ENCODE measurements at places on chromosomes 5 and 9. TPM values are rescaled to one million over a fixed set of nuclear protein-coding genes. Genes with fewer than 3 reads are reported as not detected.

- peaks cover 32% of the 10 kb centered on the region for H3K4me1 ChIP-seq
- peaks cover 11% of the 10 kb centered on the region for H3K36me3 ChIP-seq
- H3K27me3 ChIP-seq, result no peaks in the 10 kb centered on the region
- H3K4me3 ChIP-seq, result peak overlapping the region; percentile 83
- peak; percentile 76 for DNase-seq
Observed at GRCh38 chr5:150411245-150411979, 1.3 kb downstream of the CD74 start.

DNA sequence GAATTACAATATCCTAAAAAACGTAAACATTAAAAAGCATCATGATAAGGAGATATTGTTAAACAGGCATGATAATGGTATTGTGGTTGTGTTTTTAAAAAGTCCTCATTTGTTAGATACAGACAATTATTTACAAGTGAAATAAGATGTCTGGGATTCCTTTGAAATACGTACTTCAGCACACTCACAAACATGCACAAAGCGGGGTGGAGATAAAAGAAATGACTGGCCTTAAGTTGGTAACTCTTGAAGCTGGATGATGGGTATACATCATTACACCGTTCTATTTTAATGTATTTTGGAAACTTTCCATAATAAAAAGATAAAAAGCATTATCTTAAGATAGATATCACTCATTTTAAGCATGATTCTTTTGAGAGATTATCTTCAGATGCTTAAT is 1.0 kb downstream of the FAM200C start:
- no peak overlapping the region for H3K27ac ChIP-seq
- H3K36me3 ChIP-seq, result peaks cover 9% of the 10 kb centered on the region
- no peaks in the 10 kb centered on the region for H3K27me3 ChIP-seq
- DNase-seq, result no peak

DNA sequence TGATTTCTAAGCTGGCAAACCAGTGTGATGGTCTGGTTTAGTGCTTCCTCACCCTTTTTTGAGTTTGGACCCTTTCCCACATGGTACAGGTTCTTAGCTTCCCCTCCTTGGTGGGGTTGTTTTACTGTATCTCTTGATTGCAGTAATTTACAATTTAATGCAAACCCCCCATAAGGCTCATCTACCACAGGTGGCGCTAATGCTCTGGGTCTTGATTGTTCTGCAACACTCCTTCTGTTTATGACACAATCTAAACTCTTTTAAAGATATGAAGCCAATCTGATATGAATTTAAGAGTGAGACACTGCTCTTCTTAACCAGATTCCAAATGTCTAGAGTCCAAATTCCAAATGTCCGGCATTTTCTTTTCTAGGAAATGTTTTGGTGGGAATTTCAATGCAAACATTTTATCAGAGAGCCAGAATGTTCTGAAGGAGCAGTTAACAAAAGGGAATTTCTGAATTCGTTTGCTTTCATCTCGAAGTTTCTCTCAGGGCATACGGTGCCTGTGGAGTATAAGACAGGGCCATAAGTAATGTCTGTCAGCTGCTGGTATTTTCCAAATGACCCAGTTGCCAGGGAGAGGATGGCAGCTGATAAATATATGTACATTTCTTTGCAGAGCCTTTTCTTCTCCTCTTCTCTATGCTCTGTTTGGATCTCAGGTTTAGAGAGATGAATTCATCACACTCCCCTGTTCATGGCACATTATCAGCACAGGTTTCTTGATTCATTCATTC is 246.8 kb downstream of the ARHGAP26 start:
- peaks cover 3% of the 10 kb centered on the region for H3K4me1 ChIP-seq
- no peaks in the 10 kb centered on the region for H3K27me3 ChIP-seq
- no peak overlapping the region for H3K4me3 ChIP-seq
- H3K27ac ChIP-seq, result no peak overlapping the region

DNA sequence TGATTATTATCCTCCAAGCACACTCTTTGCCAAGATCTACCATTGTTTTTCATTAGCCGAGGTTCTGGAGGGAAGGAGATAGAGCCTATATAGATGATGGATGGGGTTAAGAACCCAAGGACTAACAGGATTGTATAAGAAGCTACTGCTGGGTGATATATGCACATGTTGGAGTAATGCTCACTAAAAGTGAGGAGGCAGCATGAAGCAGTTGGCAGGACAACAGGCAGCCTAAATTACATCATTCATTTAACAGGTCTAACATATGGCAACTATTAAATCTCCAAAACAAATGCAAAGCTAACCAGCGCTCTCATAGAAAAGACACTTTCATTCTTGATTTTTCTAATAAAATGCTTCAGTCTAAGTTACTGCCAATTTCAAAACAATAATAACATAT is 293.2 kb downstream of the EPB41L4A start:
- no peak overlapping the region for H3K4me3 ChIP-seq
- H3K36me3 ChIP-seq, result no peaks in the 10 kb centered on the region
- no peak for DNase-seq
- no peaks in the 10 kb centered on the region for H3K27me3 ChIP-seq
- H3K4me1 ChIP-seq, result no peaks in the 10 kb centered on the region
- no peak overlapping the region for H3K27ac ChIP-seq

- no peak for DNase-seq
- H3K36me3 ChIP-seq, result no peaks in the 10 kb centered on the region
- H3K27me3 ChIP-seq, result no peaks in the 10 kb centered on the region
- H3K4me1 ChIP-seq, result no peaks in the 10 kb centered on the region
Observed at GRCh38 chr5:61673007-61673735, 341.1 kb downstream of the ZSWIM6 start.

DNA sequence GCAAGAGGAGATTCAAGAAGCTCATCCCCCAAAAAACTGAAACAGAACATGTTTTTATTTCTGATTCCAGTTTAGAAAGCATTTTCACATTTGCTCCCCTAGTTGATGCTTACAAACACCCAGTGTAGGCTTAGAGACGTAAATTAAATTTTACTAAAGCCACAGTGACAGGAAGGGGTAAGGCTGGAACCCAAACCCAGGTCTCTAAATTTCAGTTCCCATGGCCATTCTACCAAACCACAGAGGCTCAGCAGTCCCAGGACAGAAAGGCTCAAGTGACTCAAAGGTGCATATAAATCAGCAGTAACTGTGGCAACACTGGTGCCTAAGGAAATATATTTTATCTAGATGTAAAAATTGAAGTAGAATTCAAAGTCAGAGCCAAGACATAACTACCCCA is 128.7 kb downstream of the CEP120 start:
- no peaks in the 10 kb centered on the region for H3K36me3 ChIP-seq
- no peak overlapping the region for H3K27ac ChIP-seq
- no peak overlapping the region for H3K4me3 ChIP-seq
- DNase-seq, result no peak
- no peaks in the 10 kb centered on the region for H3K27me3 ChIP-seq

Gene C9orf50
- not detected for polyA plus RNA-seq

Gene NINJ1
- 133 TPM for polyA plus RNA-seq

Gene RANBP3L
- not detected for polyA plus RNA-seq

Gene IL3
- not detected for polyA plus RNA-seq

Gene PKD2L2
- 1.2 TPM for polyA plus RNA-seq
